CD8-positive, alpha-beta memory T cell (primary cell): ENCODE measurements at places on chromosomes 6 and 20. TPM values are rescaled to one million over a fixed set of nuclear protein-coding genes. Genes with fewer than 3 reads are reported as not detected.

The TMEM170B gene
- 0.30 TPM for polyA plus RNA-seq

The NOTCH4 gene
- 0.71 TPM for polyA plus RNA-seq

The AVP gene
- polyA plus RNA-seq: not detected

The CGA gene
- not detected for polyA plus RNA-seq

The SYTL3 gene
- 19.5 TPM for polyA plus RNA-seq

The SENP6 gene
- 76.1 TPM for polyA plus RNA-seq

The ATP6V1G2 gene
- polyA plus RNA-seq: 1.4 TPM

The NRSN1 gene
- not detected for polyA plus RNA-seq

The SYCP2 gene
- polyA plus RNA-seq: 2.3 TPM

The RRAGD gene
- 1.4 TPM for polyA plus RNA-seq

The UBD gene
- not detected for polyA plus RNA-seq

The STMND1 gene
- polyA plus RNA-seq: not detected

The ADGB gene
- not detected for polyA plus RNA-seq

The C6orf47 gene
- 37.0 TPM for polyA plus RNA-seq

The BPI gene
- not detected for polyA plus RNA-seq

The PPP1R11 gene
- polyA plus RNA-seq: 122 TPM

The EBF4 gene
- 2.0 TPM for polyA plus RNA-seq

The CRISP3 gene
- polyA plus RNA-seq: not detected

The ABHD16B gene
- not detected for polyA plus RNA-seq

The PTCRA gene
- polyA plus RNA-seq: not detected

The CARMIL1 gene
- not detected for polyA plus RNA-seq

The VSX1 gene
- polyA plus RNA-seq: not detected

The TTBK1 gene
- not detected for polyA plus RNA-seq

The CFAP61 gene
- polyA plus RNA-seq: not detected

The FAM83D gene
- polyA plus RNA-seq: 2.3 TPM

The ARMH2 gene
- polyA plus RNA-seq: 0.78 TPM

The MBOAT1 gene
- polyA plus RNA-seq: 3.2 TPM

The SLC22A7 gene
- not detected for polyA plus RNA-seq

The RIMS1 gene
- not detected for polyA plus RNA-seq

The RRBP1 gene
- polyA plus RNA-seq: 17.4 TPM

The ASF1A gene
- polyA plus RNA-seq: 57.2 TPM

The TREM2 gene
- not detected for polyA plus RNA-seq

The BPIFB1 gene
- not detected for polyA plus RNA-seq

The AKAP7 gene
- 17.3 TPM for polyA plus RNA-seq

The ADTRP gene
- polyA plus RNA-seq: not detected

The PLAGL1 gene
- 2.3 TPM for polyA plus RNA-seq

The COL9A3 gene
- not detected for polyA plus RNA-seq

The FHL5 gene
- polyA plus RNA-seq: not detected

The FOXF2 gene
- not detected for polyA plus RNA-seq

The SIRPA gene
- not detected for polyA plus RNA-seq

The PI16 gene
- 13.6 TPM for polyA plus RNA-seq

The PRL gene
- 0.21 TPM for polyA plus RNA-seq

The OR2H1 gene
- polyA plus RNA-seq: not detected

The LPA gene
- polyA plus RNA-seq: not detected

The DDO gene
- not detected for polyA plus RNA-seq

The KCNK5 gene
- polyA plus RNA-seq: 0.97 TPM

The TMC2 gene
- polyA plus RNA-seq: not detected

The UNC5CL gene
- 0.40 TPM for polyA plus RNA-seq

The DPPA5 gene
- not detected for polyA plus RNA-seq

The GGTLC1 gene
- polyA plus RNA-seq: not detected

The STMN3 gene
- 24.7 TPM for polyA plus RNA-seq

The TP53TG5 gene
- polyA plus RNA-seq: not detected

The SRSF6 gene
- polyA plus RNA-seq: 40.3 TPM

The PPIL6 gene
- polyA plus RNA-seq: 0.46 TPM
